ENCODE measurements at places on chromosomes 7 and 10.

GRCh38 chr7:151045262-151045661, 3.1 kb upstream of the ASIC3 start:
- DNase-seq, result no peak

GRCh38 chr10:34816501-34817002, 1.5 kb upstream of the PARD3 start:
- DNase-seq, result no peak

DNA sequence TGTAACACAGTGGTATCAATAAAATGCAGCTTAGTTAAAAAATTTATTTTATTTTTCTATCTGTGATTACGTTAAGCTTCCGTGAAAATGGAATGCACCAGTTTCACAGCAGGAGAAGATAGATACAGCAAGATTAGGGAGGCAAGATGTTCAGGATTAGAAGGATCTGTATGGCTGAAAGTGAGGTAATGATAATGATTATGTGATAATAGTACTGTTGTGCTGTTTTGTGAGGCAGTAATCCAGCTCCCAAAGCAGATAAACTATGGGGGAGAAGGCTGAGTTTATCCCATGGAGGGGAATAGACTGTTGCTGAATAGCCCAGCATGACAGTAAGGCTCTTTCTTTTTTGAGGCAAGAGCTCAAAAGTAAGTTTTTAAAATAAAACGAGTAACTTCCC, 216.1 kb upstream of the PRPS1L1 start:
- DNase-seq, result no peak

DNA sequence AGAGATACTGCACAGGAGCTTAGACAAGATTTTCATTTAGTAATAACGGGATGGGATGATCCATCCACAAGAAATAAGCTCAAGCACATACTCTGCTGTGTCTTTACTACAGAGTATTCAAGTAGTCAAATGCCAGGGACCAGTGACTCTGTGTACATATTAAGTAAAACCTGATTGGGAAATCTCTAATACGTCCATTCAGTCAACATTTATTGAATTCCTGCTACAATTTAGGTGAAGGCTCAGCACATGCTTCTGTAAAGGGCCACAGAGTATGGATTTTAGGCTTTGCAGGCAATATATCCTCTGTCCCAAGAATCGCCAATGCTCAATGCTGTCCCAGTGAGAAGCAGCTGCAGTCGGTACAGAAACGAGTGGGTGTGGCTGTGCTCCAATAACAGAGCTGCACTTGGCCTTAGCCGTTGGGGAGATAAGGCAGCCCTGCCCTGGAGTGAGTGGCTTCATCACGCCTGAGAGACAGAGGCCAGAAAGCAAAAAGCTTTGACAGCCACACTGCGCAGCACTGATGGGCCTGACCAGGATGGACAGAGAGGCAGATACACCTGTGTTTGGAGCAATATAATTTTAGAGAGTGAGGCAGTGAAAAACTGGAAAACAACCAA, 186.8 kb downstream of the PARD3 start:
- DNase-seq, result no peak

DNA sequence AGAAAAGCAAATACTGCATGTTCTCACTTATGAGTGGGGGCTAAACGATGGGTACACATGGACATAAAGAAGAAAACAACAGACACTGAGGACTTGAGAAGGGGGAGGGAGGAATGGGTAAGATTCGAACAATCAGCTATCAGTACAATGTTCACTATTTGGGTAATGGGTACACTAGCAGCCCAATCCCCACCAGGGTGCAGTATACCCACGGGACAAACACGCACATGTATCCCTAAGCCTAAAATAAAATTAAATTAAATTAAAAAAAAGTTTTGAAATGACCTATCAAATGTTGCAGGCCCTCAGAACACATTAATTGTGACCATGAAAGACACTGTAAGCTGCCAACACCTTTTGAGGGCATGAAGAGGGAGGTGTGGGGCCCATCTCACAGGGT, 316.0 kb downstream of the WDR37 start:
- no peak for DNase-seq

GRCh38 chr10:81920213-81920829, 45.3 kb downstream of the NRG3 start:
- no peak for DNase-seq

All from NCI-H187 (cell line).